ENCODE measurements at places on chromosomes 11 and 22. TPM values are rescaled to one million over a fixed set of nuclear protein-coding genes. Genes with fewer than 3 reads are reported as not detected.
A peak's percentile ranks its signal among the peaks of the same experiment; 100 is the strongest.

DNA sequence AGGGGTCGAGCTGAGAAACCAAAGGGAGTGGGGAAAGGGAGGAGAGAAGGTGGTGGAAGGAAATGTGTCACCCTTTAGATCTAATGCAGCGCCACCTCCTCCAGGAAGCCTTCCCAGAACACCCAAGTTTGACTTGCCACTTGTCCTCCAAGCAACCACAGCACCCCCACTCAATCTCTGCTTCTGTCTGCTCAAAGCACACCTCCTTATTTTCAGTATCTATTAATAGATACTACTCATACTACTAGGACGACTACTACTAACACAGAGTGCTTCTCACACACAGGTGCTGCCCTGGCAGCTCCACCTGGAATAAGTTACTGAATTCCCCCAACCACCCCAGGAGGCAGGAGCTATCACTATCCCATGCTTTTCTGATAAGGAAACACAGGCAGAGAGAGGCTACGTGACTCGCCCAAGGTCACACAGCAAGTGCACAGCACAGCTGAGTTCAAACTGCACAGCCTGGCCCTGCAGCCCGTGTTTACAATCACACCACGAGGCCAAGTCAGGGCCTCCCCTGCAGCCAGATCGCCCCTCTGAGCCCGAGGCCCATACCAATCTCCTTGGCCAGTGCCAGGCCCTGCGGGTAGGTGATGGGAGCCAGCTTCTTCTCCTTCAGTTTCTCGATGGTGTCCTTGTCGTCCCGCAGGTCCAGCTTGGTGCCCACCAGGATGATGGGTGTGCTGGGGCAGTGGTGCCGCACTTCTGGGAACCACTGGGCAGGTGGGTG is 13.2 kb downstream of the RAC2 start:
- H3K4me3 ChIP-seq: peak overlapping the region; percentile 92
- peaks cover 90% of the 10 kb centered on the region for H3K4me1 ChIP-seq
- no peaks in the 10 kb centered on the region for H3K27me3 ChIP-seq
- peaks cover 82% of the 10 kb centered on the region for H3K36me3 ChIP-seq

The SAA1 gene
- total RNA-seq: not detected

The TNNT3 gene
- 2.1 TPM for total RNA-seq

- H3K27me3 ChIP-seq: peaks cover 7% of the 10 kb centered on the region
- no peaks in the 10 kb centered on the region for H3K36me3 ChIP-seq
- no peak overlapping the region for H3K27ac ChIP-seq
- no peak overlapping the region for H3K4me3 ChIP-seq
Observed at GRCh38 chr11:86736291-86737143, 63.8 kb upstream of the PRSS23 start.

The CHRNA10 gene
- total RNA-seq: 1.1 TPM

DNA sequence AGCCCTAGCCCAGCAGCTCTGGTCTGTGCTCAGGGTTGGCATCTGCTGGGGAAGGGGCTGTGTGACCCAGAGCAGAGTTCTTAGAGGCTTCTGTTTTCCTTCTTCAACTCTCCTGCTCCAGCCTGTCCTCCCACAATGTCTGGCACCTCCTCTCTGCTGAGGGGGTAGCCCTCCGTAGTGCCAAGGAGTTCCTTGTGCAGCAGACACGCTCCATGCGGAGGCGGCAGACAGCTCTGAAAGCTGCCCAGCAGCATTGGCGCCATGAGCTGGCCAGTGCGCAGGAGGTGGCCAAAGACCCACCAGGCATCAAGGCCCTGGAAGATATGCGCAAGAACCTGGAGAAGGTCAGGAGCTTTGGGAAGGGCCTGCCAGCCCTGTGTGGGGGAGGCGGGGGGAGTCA is 69.3 kb downstream of the CEP164 start:
- no peak overlapping the region for H3K27ac ChIP-seq
- no peak for DNase-seq
- H3K4me1 ChIP-seq: no peaks in the 10 kb centered on the region
- no peak overlapping the region for H3K4me3 ChIP-seq
- no peaks in the 10 kb centered on the region for H3K27me3 ChIP-seq
- H3K36me3 ChIP-seq: peaks cover 78% of the 10 kb centered on the region

GRCh38 chr11:73854680-73855079 is 22.0 kb downstream of the COA4 start:
- DNase-seq: no peak
- no peak overlapping the region for H3K4me3 ChIP-seq
- no peak overlapping the region for H3K27ac ChIP-seq
- H3K4me1 ChIP-seq: no peaks in the 10 kb centered on the region
- H3K36me3 ChIP-seq: peaks cover 13% of the 10 kb centered on the region
- no peaks in the 10 kb centered on the region for H3K27me3 ChIP-seq

The F2 gene
- not detected for total RNA-seq

All from activated CD4-positive, alpha-beta T cell treated with anti-CD3 and anti-CD28 coated beads for 36 hours (primary cell).